ENCODE measurements at places on chromosomes 3 and 15.

DNA sequence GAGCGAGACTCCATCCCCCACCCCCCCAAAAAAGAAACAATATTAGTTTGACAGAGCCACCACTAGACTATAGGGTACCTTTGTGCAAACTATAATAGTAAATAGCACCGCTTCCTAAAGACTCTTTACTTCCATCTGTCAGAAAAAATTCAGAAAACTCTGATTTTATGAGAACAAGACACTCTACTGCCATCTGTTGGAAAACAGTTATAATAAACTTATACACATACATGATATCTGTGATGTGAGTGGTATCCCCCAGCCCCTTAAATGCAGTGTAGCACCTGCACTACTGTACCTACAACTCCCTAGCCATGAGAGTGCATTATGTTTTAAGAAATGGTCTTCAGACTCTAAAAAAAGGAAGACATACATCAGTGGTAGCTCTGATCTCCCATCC is 47.1 kb upstream of the CTDSPL start:
- DNase-seq = no peak

GRCh38 chr3:27824312-27825200 is 102.4 kb upstream of the EOMES start:
- no peak for DNase-seq

DNA sequence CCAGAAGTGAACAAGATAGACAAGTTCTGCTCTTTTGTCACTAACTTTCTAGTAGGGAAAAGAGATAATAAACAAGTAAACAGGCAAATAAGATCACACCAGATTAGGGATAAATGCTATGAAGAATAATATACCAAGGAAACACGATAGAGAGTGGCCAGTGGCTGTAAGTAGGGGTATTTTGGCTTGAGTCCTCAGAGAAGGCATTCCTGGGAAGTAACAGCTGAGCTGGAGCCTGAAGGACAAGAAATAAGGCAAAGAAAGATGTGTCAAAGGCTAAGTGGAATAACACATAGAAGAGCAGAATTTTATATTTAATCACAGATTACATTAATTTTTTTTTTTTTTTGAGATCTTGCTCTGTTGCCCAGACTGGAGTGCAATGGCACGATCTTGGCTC is 366.2 kb downstream of the ZIC1 start:
- DNase-seq = no peak

DNA sequence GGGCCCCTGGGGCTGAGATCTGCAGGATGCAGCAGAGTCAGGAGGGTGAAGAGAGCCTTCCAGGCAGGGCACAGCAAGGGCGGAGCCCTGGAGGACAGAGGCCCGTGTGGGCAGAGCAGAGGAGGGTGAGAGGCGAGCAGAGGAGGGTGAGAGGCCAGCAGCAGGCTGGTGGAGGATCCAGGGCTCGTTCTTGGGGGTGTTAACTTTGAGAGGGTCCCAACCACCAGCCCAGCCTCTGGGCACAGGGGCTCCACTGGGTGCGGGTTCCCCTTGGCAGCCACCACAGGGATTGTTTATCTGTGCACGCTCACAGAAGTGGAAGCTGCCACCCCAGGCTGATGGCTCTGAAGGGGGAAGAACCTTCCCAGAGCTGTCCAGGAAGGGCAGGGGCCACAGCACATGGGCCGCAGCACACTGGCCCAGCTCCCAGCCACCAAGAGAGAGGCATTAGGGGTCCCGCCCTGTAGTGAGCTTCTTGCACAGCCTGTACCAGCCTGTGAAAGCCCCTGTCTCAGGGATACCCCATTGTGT is 9.3 kb upstream of the PLXND1 start:
- no peak for DNase-seq

DNA sequence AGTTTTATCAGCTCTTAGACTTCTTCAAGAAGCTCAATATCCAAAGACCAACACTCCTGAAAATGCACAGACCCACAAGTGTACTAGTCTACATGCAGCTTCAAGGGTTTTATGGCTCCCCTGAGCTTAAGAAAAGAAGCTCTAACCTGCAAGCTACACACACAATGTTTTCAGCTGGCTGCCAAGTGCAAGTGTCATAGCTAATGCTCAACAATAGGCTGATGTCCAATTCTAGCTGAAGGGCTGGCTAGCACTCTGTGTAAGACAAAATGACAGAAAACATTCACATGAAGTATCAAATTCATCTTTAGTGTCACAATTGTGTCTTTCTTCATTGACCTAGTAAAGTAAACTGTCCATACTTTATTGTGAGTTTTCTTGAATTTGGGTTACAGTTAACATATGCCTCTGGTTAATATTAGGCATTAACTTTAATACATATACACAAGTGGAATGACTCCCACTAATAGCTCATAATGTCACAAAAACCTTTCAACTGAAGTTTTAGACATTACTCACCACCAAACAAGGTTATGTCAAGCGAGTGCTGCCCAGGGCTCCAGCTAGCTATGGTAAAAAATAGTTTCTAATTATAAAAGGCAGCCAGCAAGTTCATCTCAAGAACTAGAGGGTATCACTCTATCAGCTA is 15.1 kb downstream of the ABI3BP start:
- DNase-seq = no peak

GRCh38 chr3:12924437-12924836 is 83.1 kb upstream of the RPL32 start:
- no peak for DNase-seq

DNA sequence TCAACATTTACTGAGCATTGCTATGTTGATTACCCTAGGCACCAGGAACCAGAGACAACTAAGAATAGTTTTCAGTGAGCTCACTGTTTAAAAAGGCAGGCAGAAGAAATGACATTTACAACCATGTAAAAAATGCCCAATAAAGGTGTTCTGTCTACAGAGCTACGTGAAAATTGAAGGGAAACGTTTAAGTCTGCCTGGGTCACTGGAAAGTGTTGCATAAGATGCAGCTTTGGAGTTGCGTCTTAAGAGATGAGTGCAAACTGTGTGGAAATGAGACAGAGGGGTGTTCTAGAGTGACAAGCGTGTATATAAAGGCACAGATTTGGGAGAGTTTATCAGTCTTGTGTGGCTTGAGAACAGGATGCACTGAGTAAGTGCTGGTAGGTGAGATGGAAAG is 278.7 kb upstream of the GOLGA6L4 start:
- no peak for DNase-seq

- DNase-seq = no peak
Observed at GRCh38 chr3:183560607-183561006, 5.1 kb upstream of the KLHL6 start.

GRCh38 chr3:172271386-172271976 is 176.8 kb downstream of the GHSR start:
- DNase-seq = no peak

DNA sequence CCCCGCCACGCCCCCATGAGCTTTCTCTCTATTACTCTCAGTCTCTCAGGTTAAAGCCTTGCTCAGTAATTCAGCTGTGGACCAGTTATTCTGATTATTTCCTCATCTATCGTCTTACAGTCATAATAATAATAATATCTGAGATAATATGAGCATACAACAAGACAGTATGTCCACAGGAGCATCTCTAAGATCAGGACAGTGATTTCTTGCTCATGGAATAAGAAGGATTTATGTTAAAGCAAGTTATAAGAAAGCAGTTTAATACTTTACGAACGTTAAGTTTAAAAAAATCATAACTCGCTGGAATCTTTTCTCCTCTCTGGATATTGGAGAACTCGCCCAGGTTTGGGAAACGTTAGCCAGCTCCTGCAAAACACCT is 643 bp upstream of the LMCD1 start:
- no peak for DNase-seq

- no peak for DNase-seq
Observed at GRCh38 chr3:131174752-131175151, 148.1 kb downstream of the NEK11 start.

GRCh38 chr15:95454403-95455262 is 875.9 kb upstream of the NR2F2 start:
- DNase-seq = no peak

DNA sequence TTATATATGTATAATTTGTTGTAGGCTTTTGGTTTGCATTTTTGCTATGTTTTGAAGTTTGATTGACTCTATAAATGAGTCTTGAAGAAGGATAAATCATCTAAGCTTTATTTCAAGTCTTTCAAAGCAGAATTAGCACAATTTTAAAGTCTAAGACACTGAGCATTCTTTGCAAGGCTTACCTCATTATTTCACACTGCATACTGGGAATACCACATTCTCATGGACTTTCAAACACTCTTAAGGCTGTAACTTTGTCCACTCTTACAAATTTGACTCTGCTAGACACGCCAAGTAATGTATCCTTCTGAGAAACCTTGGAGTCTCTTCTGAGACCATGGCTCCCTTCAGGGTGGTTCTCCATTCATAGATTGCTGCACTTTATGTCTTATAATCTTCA is 281.3 kb upstream of the COL8A1 start:
- no peak for DNase-seq

DNA sequence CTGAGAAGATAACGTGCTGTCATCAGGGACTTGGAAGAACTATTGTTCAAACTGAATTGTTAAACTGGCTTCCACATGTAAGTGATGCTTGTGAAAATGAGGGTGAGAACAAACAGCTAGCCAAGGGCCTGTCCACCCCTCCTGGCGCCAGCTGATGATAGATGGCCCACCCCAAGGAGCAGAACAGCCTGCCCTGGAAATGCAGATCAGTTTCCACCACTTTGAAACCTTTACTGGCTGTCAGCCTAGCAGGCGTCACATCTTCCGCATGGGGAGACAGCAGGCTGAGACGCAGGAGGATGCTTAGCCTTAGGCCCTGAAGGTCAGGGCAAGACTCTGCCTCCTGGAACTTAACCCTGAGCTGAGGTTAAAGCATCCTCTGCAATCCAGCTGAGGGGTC is 6.4 kb upstream of the SLC51B start:
- DNase-seq = no peak

DNA sequence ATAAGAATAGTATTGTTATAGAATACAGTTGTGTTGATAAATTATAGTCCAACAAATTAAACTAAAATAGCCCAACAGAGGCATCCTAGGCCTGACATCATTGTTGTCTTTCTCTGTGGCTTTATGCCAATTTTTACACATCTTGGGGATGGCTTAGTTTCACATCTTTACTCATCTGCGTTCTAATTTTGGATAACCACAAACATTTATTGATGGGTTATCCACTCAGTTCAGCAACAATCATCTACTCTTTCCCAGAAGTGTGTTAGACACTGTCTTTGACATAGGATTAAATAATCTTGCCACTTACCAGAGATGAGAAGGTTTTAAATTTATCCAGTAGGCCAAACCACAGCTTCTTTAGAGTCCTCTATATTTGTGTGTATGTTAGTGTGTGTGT is 120.8 kb upstream of the PHLDB2 start:
- DNase-seq = no peak

DNA sequence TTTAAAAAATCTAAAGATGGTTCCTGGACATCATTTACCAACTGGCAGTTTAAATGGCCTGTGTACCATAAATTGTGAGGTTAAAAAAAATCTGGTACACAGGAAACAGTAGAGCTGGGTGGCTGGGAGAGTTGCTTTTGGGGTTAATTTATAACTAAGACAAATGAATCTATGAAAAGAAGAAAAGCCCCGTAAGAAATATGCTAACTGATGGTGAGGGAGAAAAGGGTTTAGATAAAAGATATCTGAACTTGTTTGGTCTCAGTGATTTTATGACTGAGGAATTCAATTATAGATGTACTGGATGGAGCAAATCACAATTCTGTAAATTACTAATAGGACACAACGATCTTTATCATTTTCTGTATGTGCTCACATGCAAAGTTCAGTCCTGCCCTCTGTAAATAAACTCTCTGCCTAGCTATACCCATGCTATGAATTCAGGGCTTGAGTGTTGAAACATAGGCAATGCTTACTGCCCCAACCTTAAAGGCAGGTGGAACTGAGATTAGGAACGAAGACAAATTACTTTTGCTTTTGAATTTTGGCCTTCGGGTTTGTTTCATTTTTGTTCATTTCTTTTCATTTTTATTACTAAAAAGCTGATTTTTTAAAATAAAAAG is 28.0 kb downstream of the PPARG start:
- no peak for DNase-seq

DNA sequence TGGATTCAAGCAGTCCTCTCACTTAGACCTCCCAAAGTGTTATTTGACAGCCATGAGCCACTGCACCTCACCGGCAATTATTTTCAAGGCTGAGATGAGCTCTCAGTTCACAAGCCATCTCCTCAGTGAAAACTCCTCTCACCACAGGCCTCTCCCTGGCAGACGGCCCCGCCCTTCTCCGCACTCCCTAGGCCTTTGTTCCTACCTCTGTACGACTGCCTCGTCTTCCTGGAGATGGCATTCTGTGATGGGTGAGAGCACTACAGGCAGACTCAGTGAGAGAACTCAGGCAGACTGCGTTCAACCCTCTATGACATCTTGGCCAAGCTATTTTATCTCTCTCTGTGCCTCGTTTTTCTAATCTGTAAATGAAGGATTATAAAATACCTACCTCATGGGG is 67.0 kb upstream of the TPM1 start:
- DNase-seq = no peak

DNA sequence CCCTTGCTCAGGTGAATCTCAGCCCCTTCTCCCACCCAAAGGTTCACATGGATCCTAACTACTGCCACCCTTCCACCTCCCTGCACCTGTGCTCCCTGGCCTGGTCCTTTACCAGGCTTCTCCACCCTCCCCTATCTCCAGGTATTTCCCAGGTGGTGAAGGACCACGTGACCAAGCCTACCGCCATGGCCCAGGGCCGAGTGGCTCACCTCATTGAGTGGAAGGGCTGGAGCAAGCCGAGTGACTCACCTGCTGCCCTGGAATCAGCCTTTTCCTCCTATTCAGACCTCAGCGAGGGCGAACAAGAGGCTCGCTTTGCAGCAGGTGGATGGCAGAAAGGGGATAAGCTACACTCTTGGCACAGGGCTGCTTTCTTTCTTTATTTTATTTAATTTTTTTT is 4.5 kb downstream of the FAM131A start:
- DNase-seq = no peak

DNA sequence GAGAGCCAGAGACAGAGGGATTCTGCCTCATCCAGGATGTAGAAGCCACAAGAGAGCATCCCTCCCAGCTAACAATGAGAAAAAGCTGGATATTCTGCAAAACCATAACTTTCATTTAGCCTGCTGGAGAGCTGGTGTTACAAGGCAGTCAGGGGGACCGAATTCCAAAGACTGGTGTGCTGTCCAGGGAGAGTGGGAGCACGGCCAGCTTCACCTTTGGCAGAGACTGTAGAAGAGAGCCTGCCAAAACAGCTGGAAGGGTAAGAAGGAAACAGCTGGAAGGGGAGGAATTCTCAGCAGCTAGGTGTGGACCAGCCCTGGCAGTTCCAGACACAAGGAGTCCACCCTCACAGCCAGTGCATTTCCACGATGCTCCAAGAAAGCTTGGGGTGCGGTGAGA is 109.9 kb upstream of the LINGO1 start:
- no peak for DNase-seq

GRCh38 chr15:29259233-29259632 is 10.4 kb downstream of the NSMCE3 start:
- DNase-seq = no peak

DNA sequence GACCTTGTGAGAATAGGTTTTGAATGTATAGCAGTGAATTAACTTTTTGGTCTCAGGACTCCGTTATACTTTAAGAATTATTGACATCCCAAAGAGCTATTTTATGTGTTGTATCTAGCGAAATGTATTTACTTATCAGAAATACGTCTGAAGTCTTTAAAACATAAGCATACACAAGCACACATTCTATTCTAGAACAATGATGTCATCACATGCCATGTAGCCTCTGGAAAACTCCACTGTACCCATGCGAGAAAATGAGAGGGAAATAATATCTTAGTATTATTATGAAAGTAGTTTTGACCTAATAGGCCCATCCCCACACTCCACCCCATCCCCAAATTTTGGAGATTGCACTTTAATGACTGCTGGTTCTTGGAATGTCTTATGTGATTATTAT is 1.5 kb downstream of the POLR2M start:
- DNase-seq = no peak

- no peak for DNase-seq
Observed at GRCh38 chr15:42345504-42345903, 13.8 kb upstream of the CAPN3 start.

All from mesenteric fat pad (tissue), 1 donor.